Progenitor cell of endocrine pancreas (in vitro differentiated cells): ENCODE measurements at places on chromosomes 12 and 14. TPM values are rescaled to one million over a fixed set of nuclear protein-coding genes. Genes with fewer than 3 reads are reported as not detected.
A peak's percentile ranks its signal among the peaks of the same experiment; 100 is the strongest.

SYNDIG1L gene
- total RNA-seq = 0.29 and 0.34 TPM in 2 replicates

TCL1B gene
- not detected in 2 replicates for total RNA-seq

CYP27B1 gene
- 2.0 and 2.5 TPM in 2 replicates for total RNA-seq

CLEC1B gene
- total RNA-seq = not detected in 2 replicates

GPR84 gene
- total RNA-seq = not detected in 2 replicates

TAS2R7 gene
- not detected in 2 replicates for total RNA-seq

ISCA2 gene
- 34.0 and 37.2 TPM in 2 replicates for total RNA-seq

GRCh38 chr12:26088998-26089397 lies 35.8 kb downstream of the BHLHE41 start:
- no peak for DNase-seq

DNA sequence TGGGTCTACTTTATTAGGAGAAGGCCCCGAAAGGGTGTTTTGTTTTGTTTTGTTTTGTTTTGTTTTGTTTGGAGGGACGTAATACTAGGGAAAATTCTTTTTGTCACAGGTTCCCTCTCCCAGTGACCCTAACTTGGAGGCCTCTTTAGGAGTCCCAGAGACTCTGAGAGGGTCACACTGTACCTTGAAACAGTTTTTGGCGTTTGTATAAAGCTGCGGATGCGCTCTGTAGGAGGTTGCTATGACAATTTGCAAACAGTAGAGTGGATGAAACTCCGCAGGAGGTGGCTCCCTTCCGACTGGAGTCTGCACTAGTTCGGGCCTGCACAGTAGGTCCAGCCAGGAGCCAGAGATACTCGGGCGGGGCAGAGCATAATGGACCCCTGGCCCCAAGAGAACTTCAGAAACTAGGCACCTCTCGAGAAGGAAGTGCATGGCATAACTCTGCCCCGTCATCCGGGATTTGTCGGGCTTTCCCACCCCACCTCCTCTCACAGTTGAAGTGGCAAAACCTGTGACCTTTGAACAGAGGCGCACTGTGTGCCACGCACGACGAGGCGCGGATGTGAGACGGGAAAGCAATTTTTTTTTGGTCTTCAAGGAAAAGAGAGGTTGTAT lies 1.3 kb upstream of the DYRK2 start:
- peak; percentile 12 for DNase-seq

DNA sequence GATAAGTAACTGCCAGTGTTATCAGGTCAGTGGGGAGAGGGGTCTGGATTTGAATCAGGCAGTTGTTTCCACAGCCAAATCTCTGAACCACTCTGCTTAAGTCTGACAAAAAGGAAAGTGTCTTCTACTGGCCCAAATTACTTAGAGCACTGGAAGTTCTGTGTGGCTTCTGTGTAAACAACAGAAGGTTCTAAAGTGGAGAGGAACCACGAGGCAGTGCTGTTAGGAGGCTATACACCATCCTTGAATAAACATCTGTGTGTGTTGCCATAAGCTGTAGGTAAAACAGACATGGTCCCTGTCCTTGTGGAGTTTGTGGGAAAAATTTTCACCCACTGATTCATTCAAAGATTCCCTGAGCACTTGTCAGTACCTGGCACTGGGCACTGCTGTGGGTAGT lies 50.0 kb downstream of the GALNT4 start:
- DNase-seq = no peak

GRCh38 chr14:68577802-68578541 lies 214.9 kb downstream of the ZFP36L1 start:
- DNase-seq = no peak

DNA sequence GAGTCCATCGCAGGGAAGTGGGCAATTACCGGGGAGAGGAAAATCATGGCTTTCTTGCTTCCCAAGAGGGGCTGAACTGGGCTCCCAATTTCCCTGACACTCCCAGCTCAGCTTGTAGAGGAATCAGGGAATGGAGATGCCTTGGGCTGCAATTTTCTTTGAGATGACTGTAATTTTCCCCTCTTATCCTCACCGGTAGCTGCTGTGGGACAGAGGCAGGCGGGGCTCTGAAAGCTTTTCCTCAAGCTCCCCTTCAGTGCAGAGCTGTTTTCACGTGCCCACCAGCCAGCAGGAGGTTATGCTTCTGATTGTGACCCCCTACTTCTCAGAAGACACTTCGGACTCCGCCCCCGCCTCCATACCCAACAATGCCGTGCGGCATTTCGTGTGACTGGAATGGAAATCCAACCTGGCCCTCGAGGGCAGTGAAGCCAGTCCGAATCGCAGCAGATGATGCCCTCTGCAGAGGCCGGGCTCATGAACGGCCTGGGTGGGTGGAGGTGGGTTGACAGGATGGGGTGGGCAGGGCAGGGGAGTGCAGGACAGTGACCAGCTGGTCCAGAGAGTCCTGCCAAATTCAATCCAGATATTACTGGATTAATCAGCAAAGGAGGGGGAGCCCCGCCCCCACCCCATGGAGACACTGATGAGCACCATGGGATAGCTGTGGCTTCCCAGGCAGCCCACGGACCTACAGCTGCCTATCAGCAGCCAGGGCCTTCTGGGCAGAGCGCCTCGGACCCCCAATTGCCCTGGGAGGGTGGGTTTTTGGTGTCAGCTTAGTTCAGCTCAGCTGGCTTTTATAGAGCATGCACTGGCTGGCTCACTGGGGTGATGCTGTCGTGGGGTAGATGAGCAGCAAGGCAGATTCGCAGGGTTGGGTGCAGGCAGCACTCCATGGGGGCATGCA lies 37.6 kb downstream of the RTL1 start:
- no peak for DNase-seq

- no peak for DNase-seq
These were observed 160.5 kb upstream of the TRHDE start for GRCh38 chr12:72111706-72112105.

DNA sequence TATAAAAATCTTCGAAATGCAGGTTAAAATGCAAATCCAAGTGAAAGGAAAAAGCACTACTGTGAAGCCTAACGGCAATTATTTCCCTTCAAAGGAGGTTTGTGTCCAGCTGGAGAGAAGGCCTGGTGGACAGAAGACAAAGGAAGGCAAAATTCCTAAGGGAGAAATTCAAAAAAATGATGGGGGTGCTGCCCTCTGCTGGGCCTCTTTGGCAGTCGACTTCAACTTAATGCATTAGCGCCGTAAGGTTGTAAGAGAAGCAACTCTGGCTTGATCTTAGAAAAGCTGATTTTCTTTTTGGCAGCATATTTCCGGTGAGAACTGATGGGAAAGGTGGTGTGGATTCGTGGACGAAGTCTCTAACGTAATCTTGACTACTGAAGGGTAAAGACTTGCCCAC lies 34.3 kb upstream of the CHFR start:
- DNase-seq = no peak

GRCh38 chr12:66367015-66367667 lies 64.8 kb downstream of the HELB start:
- DNase-seq = no peak

GRCh38 chr12:1800401-1801302 lies 19.7 kb upstream of the LRTM2 start:
- DNase-seq = peak; percentile 22

DNA sequence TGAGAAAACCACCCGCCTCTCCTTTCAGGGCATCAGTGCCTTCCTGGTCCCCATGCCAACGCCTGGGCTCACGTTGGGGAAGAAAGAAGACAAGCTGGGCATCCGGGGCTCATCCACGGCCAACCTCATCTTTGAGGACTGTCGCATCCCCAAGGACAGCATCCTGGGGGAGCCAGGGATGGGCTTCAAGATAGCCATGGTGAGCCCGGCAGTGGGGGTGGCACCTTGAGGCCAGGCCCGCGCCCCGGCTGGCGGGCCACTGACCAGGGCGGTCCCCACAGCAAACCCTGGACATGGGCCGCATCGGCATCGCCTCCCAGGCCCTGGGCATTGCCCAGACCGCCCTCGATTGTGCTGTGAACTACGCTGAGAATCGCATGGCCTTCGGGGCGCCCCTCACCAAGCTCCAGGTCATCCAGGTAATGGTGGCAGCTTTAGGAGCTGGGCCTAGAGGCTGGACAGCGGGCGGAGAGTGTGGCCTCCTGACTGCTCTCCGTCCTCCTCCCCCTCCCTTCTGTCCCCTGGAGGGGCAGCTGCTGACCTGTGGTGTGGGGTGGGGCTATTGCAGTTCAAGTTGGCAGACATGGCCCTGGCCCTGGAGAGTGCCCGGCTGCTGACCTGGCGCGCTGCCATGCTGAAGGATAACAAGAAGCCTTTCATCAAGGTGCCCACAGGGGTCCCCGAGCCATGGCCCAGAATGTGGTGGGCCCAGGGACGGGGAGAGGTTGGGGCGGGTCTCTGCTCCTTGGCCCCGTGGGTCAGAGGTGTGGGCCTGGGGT lies 12.8 kb downstream of the ACADS start:
- no peak for DNase-seq

DNA sequence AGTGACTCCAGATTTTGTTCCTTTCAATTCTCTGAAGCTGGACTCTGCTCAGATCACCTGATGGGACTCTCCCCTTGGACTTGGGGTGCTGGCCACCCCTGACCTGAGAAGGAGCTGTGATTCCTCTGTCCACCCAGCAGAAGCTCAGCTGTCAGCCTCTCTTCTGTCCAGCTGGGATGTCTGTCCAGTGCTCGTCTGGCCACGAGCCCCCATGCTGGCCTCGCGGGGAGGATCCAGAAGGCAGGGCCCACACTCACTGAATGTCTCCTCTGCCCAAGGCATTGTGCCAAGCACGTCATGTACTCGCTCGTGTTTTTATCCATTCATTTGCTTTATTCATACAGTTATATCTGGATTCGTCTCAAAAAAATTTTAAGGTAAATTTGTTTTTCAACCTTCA lies 14.2 kb upstream of the SLC24A4 start:
- no peak for DNase-seq
